ENCODE measurements at places on chromosomes 2 and 18. TPM values are rescaled to one million over a fixed set of nuclear protein-coding genes. Genes with fewer than 3 reads are reported as not detected.

DNA sequence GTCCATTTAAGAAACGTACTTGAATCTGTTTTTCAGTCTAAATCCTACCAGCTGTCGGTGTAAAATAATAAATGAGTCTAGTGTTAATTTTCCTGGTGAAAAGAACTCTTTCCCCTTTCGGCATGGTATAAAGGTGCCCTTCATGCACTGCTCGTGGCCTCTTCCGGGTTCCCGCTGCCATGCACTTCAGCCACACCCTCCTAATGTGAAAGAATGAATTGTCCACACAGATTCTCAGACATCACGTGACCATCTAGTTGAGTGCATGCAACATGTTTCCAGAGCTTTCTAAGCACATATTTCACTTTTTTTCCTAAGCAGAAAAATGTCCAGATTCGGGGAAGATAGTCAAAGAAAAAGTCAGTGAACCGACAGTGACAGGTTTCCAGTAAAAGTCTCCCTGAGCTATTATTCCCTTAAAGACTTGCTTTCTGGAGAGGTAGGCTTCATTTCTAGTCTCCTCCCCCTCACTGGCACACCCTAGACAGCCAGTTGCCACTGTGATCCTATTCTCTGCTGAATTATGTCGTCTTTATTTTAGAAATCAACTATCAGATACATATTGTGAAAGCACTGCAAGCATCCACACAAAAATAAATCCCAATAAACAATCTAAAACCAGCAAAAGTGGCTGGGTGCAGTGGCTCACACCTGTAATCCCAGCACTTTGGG, 65.9 kb upstream of the RPL31 start:
- no peak for DNase-seq

DNA sequence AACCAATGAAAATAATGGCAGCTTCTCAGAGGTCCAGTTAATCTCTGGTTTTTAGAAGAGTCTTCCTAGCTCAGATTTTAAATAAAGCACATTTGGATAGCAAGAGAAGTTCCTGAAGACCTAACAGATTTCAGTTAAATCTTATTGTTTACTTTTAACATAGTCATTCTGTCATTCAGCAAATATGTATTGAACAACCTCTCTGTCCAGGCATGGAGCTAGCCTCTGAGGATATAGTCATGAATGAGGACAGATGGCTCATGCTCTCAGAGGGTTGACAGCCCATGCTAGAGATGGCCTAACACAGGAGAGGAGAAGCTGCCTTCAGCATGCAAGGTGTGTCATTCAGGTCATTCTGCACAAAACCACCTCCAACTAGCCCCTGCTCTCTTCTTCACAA, 6.2 kb downstream of the CCBE1 start:
- DNase-seq: no peak

GRCh38 chr18:80171054-80171872, 62.2 kb downstream of the ADNP2 start:
- DNase-seq: no peak

DNA sequence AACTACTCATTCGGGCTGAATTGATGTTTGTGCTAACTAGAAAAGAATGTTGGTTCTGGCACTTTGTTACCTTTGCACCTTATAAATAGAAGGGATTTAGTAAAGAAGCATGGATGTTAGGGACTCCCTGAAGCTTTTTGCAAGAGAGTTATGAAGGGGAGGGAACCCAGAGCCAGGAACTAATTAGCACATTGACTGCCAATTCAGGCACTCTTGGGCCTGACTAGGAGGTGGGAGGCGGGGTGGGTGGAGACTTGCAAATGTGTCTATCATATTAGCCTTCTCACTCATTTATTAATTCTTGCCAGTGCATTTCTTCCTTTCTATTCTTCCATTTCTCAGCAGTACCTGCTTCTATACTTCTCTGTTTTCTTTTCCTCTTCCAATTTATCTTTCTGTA, 1022.4 kb downstream of the TMEM182 start:
- DNase-seq: no peak

GRCh38 chr2:198857246-198857645, 600.5 kb downstream of the SATB2 start:
- no peak for DNase-seq

DNA sequence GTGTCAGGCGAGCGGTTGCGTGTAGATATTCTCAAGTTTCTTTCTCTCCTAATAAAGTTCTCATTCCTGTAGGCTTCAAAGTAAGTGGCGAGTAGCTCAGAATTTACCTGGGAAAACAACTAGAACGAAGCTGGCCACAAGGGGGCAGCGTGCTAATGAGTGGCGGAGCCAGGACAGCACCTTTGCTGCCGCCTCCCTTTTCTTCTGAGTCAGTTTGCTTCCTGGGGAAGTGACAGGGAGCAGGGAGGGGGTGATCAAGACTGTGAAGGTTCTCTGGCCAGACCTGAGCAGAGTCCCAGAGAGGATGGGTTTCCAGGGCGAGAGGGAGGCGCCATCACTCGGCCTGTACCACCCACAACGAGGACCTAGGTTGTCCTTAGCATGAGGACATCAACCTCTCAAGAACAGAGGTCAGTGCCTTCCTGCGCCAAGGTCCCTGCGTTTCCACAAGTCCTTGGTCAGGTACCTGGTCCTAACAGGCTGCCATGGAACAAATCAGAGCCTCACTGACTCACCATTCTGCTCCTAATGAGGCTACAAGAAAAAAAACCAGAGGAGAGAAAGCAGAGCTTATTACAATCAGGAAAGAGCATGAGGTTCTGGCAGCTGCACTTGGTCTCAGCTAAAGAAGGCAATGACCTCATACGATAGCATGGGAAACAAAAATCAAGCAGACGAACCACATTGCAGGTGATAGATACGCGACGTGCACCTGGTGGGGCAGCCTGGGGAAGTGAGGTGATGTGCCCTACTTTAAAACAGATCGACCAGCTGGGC, 98.7 kb downstream of the PLB1 start:
- DNase-seq: peak; percentile 70

GRCh38 chr18:68429841-68430240, 285.1 kb downstream of the TMX3 start:
- DNase-seq: no peak

GRCh38 chr2:207734264-207734635, 22.8 kb downstream of the CCNYL1 start:
- DNase-seq: no peak

DNA sequence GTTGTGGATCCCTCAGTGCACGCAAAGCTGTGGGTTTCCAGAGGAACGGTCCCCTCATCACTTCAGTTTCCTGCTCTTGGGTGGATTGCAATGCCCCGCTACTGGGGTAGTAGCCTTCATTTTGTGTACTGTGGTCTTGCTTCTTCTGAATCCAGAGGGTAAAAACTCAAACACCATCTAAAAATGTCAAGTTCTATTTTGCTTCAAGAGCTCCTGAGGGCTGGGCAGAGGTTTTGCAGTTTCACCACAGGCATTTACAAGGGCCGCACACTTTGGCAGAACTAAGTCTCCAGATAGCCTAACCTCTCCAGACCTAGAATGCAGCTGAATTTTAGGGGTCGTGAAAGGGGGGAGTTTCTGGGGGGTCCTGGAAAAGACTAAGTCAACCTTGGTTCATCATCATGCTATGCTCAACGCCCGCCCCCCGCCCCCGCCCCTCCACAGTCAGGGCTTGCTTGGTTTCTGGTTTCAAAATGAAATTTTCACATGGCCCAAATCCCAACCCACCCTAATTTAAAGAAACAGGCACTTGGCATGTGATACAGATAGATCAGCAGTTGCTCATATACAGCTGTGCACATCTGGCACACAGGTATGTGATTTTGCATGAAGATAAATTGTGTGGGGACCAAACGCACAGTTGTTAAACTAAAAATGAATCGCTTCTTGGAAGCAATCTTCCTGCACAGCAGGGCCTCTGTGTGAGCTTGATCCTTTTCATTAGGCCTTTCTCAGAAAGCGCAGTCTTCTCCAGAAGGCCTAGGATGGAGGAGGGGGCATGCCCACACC, 329.6 kb downstream of the OSR1 start:
- DNase-seq: no peak

Gene EFHD1
- 1.5 TPM for total RNA-seq

Gene SP9
- total RNA-seq: 0.11 TPM

Gene SPATS2L
- 189 TPM for total RNA-seq

Gene DYNC2LI1
- 7.6 TPM for total RNA-seq

Gene LYPD1
- 2.1 TPM for total RNA-seq

Gene ATF2
- total RNA-seq: 46.5 TPM

Gene VWA3B
- not detected for total RNA-seq

Gene LYPD6B
- 2.2 TPM for total RNA-seq

Gene GALNT5
- 0.06 TPM for total RNA-seq

Gene HOXD10
- total RNA-seq: not detected

Data from H1 (cell line).